Left lobe of liver (tissue), 2 donors: ENCODE measurements at places on chromosomes 12 and 14.

DNA sequence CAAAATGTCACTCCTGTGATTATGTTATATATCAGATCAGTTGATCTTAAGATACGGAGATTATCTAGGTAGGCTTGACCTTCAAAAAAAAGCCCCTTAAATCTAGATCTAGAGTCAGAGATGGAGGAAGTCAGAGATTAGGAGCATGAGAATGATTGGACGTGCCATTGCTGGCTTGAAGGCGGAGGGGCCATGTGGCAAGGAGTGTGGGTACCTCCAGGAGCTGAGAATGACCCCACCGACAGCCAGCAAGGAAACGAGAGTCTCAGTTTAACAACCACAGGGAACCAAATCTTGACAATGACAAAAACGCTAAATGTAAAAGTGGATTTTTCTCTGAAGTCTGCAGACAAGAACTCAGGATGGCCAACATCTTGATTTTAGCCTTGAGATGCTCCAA is 32.5 kb upstream of the MANSC4 start:
- DNase-seq: no peak

DNA sequence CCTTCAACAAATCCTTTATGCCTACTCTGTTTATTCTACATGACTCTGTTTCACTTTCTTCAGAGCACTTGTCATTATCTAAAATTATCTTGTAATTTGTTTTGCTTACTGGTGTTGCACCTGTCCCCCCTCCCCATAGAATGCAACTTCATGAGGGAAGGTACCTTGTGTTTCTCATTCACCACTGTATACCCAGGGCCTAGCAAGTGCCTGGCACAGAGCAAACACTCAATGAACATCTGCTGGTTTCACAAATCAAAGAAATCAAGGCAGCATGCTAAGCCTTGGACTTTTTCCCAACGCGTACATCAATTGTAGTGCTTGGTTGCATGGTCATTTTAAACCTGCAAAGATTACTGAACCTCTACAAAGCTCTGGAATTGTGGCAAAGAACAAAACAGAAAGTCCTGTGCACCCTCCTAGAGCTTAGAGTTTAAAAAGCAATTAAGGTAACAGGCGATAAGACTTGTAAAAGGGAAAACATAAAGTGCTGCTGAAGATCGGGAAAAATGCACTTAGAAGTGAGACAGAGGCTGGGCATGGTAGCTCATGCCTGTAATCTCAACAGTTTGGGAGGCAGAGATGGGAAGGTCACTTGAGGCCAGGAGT is 479.1 kb downstream of the MED13L start:
- DNase-seq: no peak

DNA sequence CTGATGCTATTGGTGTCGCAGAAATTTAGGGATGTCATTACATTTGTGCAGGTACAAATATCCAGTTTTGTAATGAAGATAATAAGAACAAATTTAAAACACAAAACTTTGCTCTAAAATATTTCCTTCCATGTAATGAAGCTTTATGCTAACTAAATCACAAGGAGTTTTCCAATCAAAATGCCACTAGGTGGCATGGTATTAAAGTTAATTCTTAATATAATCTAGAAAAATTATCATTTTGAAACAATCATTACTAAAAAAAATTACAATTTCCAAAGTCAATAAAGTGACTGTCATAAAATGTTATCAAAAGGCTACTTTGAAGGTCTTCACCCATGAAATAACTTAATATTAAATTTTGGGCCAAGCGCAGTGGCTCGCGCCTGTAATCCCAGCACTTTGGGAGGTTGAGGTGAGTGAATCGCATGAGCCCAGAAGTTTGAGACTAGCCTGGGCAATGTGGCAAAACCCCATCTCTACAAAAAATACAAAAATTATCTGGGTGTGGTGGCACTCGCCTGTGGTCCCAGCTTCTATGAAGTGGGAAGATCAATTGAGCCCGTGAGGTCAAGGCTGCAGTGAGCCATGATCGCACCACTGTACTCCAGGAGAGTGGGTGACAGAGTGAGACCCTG is 77.4 kb downstream of the KIF21A start:
- DNase-seq: no peak

DNA sequence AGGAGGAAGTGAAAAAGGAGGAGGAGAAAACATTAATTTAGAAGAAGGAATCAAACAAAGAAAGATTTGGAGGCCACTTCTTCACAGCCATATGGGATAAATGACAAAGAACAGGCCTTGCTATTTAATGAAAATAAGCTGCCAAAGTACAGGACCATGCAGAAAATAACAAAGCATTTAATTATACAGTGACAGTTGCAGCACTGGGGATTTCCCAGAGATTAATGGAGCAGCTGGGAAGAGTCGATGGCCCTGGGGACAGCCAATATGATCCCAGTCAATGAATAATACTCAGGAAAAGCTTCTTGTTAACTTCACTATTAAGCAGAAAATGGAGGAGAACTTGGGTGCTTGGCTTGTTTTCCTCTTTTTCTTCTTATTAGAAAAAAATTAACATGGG is 34.6 kb downstream of the RERG start:
- DNase-seq: no peak
